Activated CD4-positive, alpha-beta T cell treated with anti-CD3 and anti-CD28 coated beads for 1 hour (primary cell): ENCODE measurements at places on chromosomes 3 and 15.

- DNase-seq: no peak
Observed at GRCh38 chr3:52774901-52775864, 2.2 kb upstream of the ITIH1 start.

DNA sequence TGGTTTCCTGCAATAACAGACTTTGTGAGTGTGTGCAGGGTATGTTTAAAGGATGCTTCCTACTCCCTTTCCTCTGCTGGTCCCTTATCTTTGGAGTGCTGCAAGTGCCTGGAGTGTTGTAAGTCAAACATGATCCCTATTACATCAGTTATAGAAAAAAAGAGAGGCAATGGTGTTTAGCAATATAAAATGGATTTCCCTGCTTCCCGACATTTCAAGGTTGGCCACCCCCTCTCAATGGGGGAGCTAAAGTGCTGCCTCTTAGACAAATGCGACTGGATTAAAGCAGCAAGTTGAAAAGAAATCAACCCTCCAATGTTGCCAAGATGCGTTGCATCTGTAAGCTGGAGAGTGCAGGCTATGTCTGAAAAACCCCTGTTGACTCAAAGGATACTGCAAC, 203.1 kb upstream of the WNT5A start:
- no peak for DNase-seq

- no peak for DNase-seq
Observed at GRCh38 chr15:84969257-84969656, 12.4 kb upstream of the PDE8A start.

DNA sequence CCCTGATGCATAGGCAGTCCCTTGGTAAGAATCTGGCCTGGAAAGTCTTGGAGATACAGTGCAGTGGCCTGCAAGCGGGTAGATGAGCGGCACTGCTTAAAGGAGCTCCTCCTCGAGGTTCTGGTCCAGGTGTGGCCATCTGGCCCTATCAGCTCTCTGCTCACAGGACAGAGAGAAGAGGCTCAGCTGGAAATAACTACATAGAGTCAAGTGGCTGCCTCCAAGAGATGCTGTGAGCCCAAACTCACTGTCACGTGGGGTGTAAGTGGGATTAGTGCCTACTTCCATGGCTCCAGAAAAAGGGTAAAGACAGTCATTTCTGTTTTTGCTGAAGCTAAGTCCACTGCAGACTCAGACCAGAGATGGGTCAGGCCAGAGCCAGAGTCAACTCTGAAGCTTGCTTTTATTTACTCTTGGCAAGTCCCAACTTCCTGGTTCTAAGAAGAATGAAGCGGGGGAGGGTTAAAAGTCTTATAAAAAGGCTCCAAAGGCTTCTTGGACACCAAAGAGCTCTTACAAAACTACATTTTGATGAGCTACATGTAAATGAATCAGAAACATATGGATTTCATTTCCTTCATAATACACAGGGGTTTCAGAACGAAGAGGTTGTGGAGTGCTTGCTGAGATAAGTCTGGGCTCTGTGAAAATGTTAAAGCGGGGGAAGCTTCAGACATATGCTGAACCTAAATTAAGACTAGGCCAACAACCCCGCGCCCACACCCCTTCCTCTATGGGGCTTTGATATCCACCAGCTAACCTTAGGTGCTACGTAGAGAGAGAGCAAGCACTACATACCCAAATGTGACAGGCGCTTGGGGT, 77.1 kb downstream of the PDZRN3 start:
- DNase-seq: no peak
